ENCODE measurements at places on chromosomes 4 and X. TPM values are rescaled to one million over a fixed set of nuclear protein-coding genes. Genes with fewer than 3 reads are reported as not detected.
A peak's percentile ranks its signal among the peaks of the same experiment; 100 is the strongest.

Gene TKTL1
- total RNA-seq, result not detected

Gene ASB11
- total RNA-seq, result not detected

Gene PDLIM3
- 12.0 TPM for total RNA-seq

Gene PRSS12
- 5.4 TPM for total RNA-seq

Gene ATP11C
- 26.4 TPM for total RNA-seq

Gene KIAA1210
- not detected for total RNA-seq

Gene C4orf46
- total RNA-seq, result 22.0 TPM

Gene RTL3
- total RNA-seq, result not detected

Gene FGF13
- 17.1 TPM for total RNA-seq

Gene XAGE2
- total RNA-seq, result not detected

DNA sequence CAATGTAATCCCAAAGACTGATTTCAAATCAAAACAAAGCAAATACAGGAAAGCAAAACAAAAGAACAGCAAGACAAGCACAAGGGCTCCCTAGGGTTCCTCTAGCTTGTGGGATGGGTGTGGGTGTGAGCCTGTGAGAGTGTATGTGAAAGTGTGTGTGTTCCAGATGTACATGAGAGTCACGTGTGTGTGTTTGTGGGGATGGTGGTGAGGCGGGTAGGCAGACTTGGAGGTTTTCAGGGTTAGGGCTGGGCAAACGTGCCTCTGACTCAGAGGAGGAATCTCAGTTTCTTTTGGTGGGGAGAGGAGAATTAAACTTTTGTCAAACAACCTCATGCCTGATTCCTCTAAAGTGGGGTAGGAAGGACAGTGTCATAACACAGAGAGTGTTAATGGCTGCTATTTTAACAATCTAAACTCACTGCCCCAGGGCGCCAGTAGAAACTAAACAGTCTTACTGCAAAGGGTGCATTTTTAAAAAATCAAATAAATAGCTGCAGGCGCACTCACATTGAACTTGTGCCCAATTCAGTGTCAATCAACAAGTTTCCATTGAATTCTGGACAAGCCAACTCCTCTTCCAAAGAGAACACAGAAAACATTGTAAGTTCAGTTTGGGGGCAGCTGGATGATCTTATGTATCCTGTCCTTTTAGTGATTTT, 51.8 kb downstream of the CHRDL1 start:
- H3K27me3 ChIP-seq, result no peaks in the 10 kb centered on the region
- no peaks in the 10 kb centered on the region for H3K36me3 ChIP-seq
- H3K4me3 ChIP-seq, result no peak overlapping the region
- H3K27ac ChIP-seq, result no peak overlapping the region

DNA sequence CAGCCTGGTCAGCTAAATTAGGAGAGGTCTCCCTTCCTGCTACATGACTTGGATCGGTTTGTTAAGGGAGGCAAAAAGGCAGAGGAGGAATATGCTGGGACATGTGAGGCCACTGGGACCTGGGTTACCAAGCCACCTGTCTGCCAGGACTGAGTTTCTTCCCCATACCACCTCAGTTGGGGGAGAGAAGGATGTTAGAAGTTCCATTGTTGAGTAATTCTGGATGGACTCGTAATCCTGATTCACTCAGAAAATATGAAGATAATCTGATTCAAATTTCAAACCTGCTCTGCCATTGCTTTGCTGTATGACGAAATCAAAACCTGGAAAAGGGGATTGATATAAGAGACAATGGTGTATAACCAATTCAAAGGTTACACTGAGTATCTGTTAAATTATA, 97.4 kb upstream of the S100G start:
- peaks cover 4% of the 10 kb centered on the region for H3K4me1 ChIP-seq
- no peak overlapping the region for H3K4me3 ChIP-seq
- no peak for DNase-seq

- DNase-seq, result no peak
- no peaks in the 10 kb centered on the region for H3K36me3 ChIP-seq
- no peak overlapping the region for H3K4me3 ChIP-seq
- no peaks in the 10 kb centered on the region for H3K27me3 ChIP-seq
These were observed 19.4 kb downstream of the AREG start for GRCh38 chr4:74464291-74464690.

GRCh38 chrX:111874241-111874640, 1.7 kb upstream of the TRPC5OS start:
- H3K4me1 ChIP-seq, result no peaks in the 10 kb centered on the region
- no peaks in the 10 kb centered on the region for H3K36me3 ChIP-seq
- no peak overlapping the region for H3K27ac ChIP-seq
- no peaks in the 10 kb centered on the region for H3K27me3 ChIP-seq
- no peak overlapping the region for H3K4me3 ChIP-seq

GRCh38 chr4:124079174-124079780, 633.3 kb downstream of the ANKRD50 start:
- H3K27ac ChIP-seq, result no peak overlapping the region
- H3K4me3 ChIP-seq, result no peak overlapping the region
- H3K36me3 ChIP-seq, result no peaks in the 10 kb centered on the region
- no peak for DNase-seq
- no peaks in the 10 kb centered on the region for H3K27me3 ChIP-seq

- peaks cover 10% of the 10 kb centered on the region for H3K4me1 ChIP-seq
- H3K27ac ChIP-seq, result no peak overlapping the region
- H3K36me3 ChIP-seq, result no peaks in the 10 kb centered on the region
- H3K4me3 ChIP-seq, result no peak overlapping the region
These were observed 82.8 kb downstream of the LIMCH1 start for GRCh38 chr4:41620594-41621256.

DNA sequence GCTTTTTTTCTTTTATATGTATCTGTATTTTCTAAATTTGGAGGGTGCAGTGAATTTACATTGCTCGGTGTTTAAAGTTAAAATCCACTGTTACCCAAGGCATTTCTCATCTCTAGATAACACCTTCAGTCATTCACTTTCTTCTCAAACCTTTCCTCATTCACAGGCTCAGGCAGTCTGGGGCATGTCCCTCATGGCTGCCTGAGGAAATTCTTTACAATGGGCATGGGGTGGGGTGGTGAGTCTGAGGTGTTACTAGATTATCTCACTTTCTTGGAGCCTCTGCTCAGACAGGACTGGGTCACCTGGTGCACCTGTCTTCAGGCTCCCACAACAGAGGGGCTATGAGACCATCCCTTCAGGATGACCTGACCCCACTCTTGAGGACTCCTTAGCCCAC, 17.4 kb downstream of the CCDC149 start:
- H3K4me1 ChIP-seq, result peaks cover 3% of the 10 kb centered on the region
- no peak overlapping the region for H3K27ac ChIP-seq
- no peaks in the 10 kb centered on the region for H3K36me3 ChIP-seq
- no peak for DNase-seq

DNA sequence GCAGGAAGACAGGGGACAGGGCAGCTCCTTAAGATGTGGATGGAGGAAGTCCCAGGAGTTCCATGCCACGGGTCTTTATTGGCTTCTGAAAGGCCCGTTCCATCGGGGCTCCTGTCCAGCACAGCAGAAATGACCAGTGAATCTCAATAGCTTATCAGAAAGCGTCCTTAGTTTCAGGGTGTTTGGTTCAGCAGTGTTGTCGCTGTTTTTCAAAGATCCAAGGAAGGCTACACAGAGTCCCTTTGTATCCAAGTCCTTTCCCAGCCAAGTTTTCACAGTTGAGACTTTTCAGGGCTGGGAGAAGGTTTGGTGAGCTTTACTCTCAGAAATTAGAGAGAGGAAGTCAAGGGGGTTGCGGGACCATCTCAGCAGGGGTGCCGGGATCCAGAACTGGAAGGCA, 5.0 kb upstream of the ZCCHC4 start:
- H3K27me3 ChIP-seq, result no peaks in the 10 kb centered on the region
- H3K36me3 ChIP-seq, result no peaks in the 10 kb centered on the region
- H3K4me3 ChIP-seq, result no peak overlapping the region
- no peak for DNase-seq
- no peak overlapping the region for H3K27ac ChIP-seq
- no peaks in the 10 kb centered on the region for H3K4me1 ChIP-seq

GRCh38 chr4:78534286-78534955, 17.1 kb upstream of the ANXA3 start:
- no peaks in the 10 kb centered on the region for H3K4me1 ChIP-seq
- peaks cover 39% of the 10 kb centered on the region for H3K36me3 ChIP-seq
- no peak overlapping the region for H3K4me3 ChIP-seq
- DNase-seq, result no peak
- H3K27ac ChIP-seq, result no peak overlapping the region

- peak overlapping the region; percentile 16 for H3K4me3 ChIP-seq
- H3K27ac ChIP-seq, result peak overlapping the region; percentile 96
- H3K4me1 ChIP-seq, result peaks cover 3% of the 10 kb centered on the region
- H3K27me3 ChIP-seq, result no peaks in the 10 kb centered on the region
- DNase-seq, result no peak
These were observed 492.0 kb downstream of the PCDH11X start for GRCh38 chrX:92270936-92271855.
